NCI-H1092 (cell line): ENCODE measurements at places on chromosomes 5 and 9.

GRCh38 chr5:56357426-56357825, 124.3 kb upstream of the ANKRD55 start:
- no peak for DNase-seq

GRCh38 chr9:131033269-131034224, 24.6 kb downstream of the LAMC3 start:
- DNase-seq, result no peak

DNA sequence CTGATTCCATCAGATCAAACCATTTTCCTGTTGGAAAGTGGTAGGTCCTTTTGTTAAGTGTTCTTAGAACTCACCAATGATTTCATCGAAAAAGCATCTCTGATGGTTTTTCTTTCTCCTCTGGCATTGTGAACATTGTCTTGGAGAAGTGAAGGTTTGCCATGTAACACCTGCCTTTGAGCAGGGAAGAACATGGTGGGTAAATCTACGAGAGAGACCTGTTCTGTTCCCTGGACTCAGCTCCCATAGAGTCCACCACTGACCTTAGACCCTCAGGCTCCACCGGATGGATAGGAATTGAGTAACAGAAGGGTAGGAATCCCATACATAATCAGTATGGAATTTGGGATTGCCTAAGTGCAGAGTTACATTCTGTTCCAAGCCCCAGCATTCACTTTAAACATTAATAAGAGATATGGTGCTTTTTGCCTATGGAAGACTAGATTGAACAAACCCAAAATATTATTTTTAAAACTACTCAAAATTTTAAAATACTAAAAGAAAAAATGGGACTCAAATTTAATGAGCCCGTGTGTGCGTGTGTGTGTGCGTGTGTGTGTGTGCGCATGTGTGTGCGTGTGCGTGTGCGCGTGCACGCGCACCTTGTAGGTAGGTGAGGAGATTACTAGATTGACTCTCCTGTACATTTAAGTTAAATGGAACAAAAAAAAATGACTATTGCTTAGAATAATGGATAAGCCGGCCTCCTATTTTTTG, 92.0 kb downstream of the C9orf152 start:
- no peak for DNase-seq

DNA sequence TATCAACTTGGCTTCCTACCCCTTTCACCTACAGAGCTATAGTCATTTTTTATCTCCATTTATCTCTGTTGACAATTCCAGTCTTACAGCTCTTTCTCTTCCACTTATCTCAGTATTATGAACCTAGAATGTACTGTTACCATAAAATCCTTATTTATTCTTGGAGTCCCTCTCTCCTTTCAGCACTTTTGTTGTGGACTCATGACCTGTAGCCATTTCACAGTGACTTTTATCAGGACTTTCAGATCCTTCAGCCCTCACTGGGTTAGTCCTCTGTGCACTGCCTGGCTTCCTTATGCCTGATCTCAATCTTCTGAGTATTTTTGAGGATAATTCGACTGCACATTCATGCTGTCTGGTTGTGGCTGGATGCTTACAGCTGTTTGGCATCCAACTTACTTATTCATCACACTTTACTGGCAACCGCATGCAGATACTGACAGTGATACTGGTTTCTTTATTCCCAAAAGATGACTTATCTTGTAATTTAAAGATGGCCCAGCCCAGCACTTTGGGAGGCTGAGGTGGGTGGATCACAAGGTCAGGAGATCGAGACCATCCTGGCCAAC, 293.3 kb downstream of the MAN2A1 start:
- DNase-seq, result no peak

GRCh38 chr9:2085716-2086115, 70.6 kb downstream of the SMARCA2 start:
- DNase-seq, result no peak

DNA sequence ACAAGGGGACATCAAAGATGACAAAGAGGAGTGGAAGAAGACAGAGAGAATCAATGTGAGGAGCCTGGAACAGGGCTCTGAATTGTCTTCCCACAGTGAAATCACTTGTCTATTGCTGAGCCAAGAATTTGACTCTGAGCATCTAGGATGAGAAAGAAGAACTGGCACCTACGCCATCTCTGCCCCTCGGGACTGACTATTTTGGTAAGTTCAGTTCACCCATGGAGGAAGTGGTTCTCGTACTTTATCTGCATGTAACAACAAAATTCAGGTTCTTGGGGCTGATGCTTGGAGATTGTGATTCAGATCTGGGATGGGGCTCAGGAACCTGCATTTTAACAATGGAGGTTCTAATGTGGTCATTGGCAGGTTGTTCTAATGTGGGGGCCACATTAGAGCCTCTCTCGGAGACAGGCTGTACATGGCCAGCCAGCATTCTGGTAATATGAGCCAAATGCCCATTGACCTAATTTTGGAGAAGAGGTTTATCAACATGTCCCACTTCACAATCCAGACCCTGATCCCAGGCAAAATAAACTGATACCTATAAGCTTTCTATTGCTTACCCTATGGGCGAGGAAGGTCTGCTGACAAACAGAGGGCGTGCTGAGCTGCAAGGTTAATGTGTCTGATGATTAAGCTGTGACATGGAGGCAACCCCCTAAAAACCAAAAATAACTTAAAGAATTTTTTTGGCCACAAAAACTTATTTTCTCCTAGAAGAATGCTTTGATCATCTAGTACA, 2.7 kb upstream of the IL12B start:
- no peak for DNase-seq

GRCh38 chr5:6169660-6170059, 208.7 kb downstream of the MED10 start:
- no peak for DNase-seq

- DNase-seq, result no peak
Measured at GRCh38 chr5:79829260-79829659, 139.6 kb downstream of the CMYA5 start.
